ENCODE measurements at places on chromosomes 11 and 22. TPM values are rescaled to one million over a fixed set of nuclear protein-coding genes. Genes with fewer than 3 reads are reported as not detected.

- DNase-seq: no peak
Measured at GRCh38 chr11:40186437-40187263, 1272.8 kb downstream of the LRRC4C start.

DNA sequence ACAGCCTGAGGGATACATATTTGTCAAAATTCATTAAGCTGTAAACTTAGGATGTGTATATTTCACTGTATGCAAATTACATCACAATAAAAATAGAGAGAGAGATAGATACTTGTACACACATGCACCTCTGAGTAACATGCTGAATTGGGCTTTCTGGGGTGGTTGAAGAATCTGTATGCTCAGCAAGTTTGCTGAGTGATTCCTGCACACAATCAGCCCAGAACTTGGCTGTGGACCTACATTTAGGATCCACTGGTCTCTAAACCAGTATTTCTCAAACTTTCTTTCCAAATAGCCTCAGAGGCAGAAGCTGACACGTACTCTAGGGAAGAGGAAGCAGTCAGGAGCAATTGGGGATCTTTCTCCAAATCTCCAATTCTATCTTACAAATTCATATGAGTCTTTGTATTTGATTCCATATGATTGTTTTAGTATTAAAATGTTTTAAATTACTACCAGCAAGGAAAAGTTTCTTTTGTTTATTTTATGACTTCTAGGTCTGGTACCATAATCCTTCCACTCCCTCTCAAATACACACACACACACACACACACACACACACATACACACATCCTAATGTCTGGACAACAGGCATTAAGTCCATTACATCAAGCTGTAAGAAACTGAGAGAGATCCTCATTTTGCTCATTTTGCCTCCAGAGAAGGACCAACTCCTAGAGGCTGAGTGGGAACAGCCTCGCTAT is 20.0 kb downstream of the SYT13 start:
- DNase-seq: no peak

- peak; percentile 78 for DNase-seq
Measured at GRCh38 chr11:3658252-3658651, 12.9 kb downstream of the CHRNA10 start.

Gene MMP7
- total RNA-seq: 2.5 TPM
